ENCODE measurements at places on chromosomes 1 and 21. TPM values are rescaled to one million over a fixed set of nuclear protein-coding genes. Genes with fewer than 3 reads are reported as not detected.

Gene FBXO44
- polyA plus RNA-seq, result 4.0 TPM

Gene RGS16
- polyA plus RNA-seq, result 7.5 TPM

Gene IL10
- polyA plus RNA-seq, result 0.80 TPM

Gene KIRREL1
- 55.1 TPM for polyA plus RNA-seq

Gene MCOLN2
- polyA plus RNA-seq, result not detected

Gene KRTAP12-2
- polyA plus RNA-seq, result not detected

Gene MIXL1
- 0.45 TPM for polyA plus RNA-seq

Gene CBR3
- polyA plus RNA-seq, result 3.3 TPM

Gene DMRTA2
- 0.10 TPM for polyA plus RNA-seq

Gene BMP8B
- 1.1 TPM for polyA plus RNA-seq
